ENCODE measurements at places on chromosomes 12 and 14.

GRCh38 chr12:63149909-63150712, 890 bp downstream of the AVPR1A start:
- no peak for DNase-seq

- DNase-seq = no peak
These were observed 112.5 kb downstream of the PTPRQ start for GRCh38 chr12:80556566-80556965.

DNA sequence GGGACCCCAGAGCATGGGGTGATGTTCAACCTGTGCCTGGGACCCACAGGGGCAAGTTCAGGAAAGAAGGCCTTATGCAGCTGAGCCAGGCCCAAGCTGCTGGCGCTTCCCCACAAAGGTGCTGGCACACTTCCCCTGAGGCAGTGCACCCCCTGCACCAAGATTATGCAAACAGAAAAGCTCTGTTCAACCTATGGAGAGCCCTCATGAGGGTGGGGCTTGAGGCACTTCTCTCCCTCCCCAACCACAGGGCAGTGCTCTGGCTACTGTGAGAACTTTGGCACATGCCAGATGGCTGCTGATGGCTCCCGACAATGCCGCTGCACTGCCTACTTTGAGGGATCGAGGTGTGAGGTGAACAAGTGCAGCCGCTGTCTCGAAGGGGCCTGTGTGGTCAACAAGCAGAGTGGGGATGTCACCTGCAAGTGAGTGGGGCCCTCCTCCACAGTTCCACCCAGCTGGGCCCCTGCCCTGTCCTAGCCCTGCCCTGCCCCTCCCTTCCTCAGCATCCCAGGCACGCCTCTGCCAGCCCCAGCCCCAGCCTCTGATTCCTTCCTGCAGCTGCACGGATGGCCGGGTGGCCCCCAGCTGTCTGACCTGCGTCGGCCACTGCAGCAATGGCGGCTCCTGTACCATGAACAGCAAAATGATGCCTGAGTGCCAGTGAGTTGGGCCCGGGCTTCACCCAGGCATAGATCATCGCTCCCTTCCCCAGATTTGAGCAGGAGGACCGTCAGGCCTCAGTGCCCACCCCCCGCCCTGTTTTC, 5.5 kb upstream of the NXPH4 start:
- DNase-seq = no peak

DNA sequence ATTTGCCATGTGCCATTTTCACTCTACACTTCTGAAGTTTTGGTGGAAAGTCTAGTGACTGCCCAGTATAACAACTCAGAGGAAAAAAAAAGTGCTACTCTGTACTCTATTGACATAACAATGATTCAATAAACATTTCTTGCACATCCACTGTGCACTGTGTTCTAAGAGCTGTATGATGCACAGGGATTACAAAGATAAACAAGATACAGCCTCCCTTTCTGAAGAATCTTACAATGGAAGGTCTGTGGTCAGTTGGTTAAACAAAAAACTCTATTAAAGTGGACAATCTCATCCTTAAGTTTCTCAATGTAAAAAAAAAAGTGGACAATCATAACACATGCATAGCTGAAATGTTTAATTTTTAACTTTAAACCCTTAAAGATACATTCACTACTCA, 105.7 kb upstream of the RASSF8 start:
- no peak for DNase-seq

DNA sequence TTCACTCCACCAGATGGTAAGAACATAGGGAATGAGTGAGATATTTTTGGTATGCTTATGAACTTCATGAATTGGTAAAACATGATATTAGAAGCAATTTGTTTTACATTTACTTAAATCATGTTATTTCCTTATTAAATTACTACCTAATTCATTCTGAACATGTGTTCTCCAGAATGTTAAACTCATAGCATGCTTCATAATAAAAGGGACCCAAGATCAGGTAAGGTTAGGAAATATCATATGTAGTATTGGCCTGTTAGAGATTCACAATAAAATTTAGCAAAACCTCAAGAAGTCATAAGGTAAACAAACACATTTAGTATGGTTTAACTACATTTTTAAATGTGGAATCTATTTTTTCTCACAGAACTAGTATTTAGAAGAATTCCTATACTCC, 28.2 kb downstream of the PTPRQ start:
- no peak for DNase-seq

DNA sequence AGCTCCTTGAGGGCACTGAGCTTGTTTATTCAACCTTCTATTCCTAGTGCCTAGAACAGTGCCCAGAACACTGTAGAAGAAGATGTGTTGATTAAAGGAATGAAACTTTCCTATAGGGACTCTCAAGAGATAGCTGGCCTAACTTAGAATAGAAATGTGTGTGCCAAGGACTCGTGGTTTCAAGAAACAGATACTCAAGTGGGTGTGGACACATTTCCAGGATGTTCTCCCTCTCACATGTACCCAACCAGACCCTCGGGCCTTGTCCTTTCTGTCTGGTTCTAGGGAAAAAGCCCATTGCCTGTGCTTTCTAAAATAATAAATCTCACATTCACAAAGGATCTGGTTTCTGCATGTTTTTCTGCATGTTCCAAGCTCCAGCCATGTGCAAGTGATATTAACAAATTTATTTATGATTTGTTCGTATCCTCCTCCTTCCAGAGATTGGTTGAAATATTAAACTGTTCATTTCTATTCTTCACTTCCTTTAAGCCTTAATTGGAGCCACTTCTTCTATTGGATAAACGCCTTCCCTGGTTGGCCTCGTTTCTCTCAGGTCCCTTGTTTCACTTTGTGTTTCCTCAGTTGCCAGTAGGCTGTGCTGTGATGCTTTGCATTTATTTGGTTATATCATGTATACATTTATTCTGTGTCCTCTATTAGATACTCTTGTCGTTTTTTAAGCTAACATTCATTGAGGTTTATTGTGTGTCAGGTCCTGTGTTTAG, 89.8 kb downstream of the CRADD start:
- peak; percentile 63 for DNase-seq

- no peak for DNase-seq
These were observed 43.6 kb downstream of the ZCRB1 start for GRCh38 chr12:42282294-42282693.

- DNase-seq = no peak
These were observed 18.2 kb upstream of the PPFIBP1 start for GRCh38 chr12:27505761-27506160.

- no peak for DNase-seq
These were observed 1.5 kb downstream of the PRR4 start for GRCh38 chr12:10847744-10848143.

GRCh38 chr14:85438481-85438942, 91.4 kb upstream of the FLRT2 start:
- no peak for DNase-seq

- DNase-seq = no peak
These were observed 991.2 kb downstream of the VRK1 start for GRCh38 chr14:97788364-97788763.

DNA sequence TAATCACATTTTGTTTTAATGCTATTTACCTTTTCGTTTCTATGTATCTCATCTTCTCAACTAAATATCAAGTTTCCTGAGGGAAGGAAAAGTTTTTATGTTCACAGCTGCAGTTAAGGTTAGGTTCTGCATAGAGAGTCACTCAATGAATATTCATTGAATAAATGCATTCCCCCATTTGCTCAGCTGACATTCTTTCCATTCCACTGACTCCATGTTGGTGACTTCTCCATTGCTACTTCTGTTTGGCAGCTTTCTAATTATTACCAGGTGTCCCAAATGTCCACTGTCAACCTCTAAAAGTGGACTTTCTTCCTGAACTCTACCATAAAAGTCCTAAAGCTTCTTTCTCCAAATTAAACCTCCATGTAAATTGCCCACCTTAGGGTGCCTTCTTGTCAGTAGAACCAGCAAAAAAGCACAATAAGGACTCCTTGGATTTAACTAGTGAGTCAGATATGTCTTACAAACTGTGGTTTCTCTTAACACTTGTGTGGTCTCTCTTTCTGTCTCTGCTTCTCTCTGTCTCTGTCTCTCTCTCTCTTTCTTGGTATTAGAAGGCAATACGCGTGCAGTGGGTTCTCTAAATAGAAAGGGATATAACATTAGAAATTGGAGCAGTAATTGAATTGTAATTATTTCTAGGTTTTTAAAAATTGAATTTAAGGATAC, 85.9 kb downstream of the TMEM117 start:
- no peak for DNase-seq

GRCh38 chr12:3171195-3171591, 94.0 kb downstream of the TSPAN9 start:
- no peak for DNase-seq

DNA sequence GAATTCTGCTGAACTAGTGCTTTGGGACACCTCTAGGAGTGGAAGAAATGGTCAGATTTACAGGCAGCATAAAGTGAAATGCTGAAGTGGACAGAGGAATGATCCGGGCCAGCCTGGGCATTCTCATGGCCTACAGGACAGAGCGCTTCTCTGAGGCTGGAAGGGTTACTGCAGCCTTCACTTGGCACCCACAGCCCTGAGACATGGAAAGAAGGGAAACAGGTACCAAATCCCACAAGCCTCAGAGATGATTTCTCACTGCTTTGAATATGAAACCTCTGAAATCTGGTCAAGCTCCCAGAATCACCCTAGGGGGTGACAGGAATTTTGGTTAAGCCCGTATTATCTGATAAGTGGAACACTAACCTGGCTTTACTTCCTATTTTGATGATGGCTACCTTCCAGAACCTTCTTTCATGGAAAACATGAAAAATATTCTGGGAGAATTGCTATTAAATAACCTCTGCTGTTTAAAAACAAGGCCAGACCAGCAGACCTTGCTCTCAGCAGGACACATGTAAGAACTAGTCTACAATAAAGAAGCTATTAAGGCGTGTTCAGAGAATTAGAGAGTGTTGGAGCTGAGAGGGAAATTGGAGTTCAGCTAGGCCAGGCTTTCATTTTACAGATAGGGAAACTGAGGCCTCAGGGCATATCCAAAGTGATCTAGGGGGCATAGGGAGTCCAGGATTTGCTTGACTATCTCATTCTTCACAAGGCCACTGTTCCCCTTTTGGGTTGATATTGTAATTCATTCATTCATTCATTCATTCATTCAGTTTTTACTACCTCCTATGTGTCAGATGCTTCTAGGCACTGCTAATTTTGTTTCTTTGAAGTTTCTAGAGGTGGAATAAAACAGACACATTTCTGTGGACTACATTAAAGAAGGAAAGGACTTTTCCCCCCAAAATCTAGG, 281.5 kb downstream of the ZFP36L1 start:
- no peak for DNase-seq

DNA sequence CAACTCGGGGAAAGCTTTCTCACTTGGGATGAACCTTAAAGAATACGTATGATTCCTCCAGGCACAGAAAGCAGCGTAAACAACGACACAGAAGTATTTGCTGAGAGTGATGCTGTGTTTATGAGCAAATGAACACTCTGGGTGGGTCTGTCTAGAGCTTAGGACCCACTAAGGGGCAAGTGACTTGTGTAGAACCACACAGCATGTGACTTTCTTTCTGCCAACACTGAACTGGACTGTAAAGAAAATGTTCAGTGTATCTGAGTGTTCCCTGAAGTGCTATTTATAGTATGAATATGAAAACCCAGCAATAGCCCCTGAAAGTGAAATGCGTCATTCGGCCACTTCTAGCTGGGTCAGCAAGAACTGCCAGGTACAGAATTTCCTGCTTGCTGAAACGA, 78.5 kb downstream of the ST8SIA1 start:
- DNase-seq = no peak

DNA sequence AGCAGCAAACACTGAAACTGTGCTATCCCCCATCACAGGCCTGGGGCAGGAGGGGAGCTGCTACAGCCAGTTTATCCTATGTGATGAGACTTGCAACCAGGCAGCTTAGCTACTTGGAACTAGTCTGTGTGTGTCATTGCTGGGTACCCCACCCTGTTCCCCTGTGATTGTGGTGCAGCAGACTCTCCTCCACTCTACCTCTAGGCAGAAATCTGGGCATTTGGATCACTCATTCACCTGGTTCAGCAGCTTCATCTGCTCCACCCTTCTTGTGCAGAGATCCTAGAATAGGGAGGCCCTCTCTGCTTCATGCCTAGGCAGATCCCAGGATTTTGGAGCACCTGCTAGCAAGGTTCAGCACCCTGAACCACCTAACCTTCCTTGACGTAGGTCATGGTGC, 8.8 kb downstream of the TAS2R13 start:
- no peak for DNase-seq

- DNase-seq = no peak
These were observed 160.3 kb downstream of the ALX1 start for GRCh38 chr12:85440271-85440670.

- DNase-seq = no peak
These were observed 59.7 kb downstream of the SLC24A4 start for GRCh38 chr14:92382677-92383076.

DNA sequence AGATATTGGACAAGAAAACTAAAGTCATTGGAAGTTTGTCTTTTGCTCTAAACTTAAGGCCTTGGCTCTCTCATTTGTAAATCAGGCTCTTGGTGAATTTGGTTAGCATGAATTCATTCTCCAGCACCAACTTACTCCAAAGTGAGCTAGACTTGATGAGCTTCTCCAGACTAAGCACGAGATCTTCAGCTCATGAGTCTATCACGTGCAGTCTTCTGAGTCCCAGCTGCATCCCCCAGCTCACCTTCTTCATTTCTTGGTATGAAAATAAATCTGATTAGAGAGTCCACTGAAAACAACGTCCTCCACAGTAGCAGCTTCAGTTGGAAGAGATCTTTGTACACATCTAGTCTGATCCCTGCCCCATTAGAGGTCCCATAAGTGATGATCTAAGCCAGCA, 52.5 kb upstream of the DDX11 start:
- DNase-seq = no peak

- no peak for DNase-seq
These were observed 61.5 kb upstream of the LRTM2 start for GRCh38 chr12:1758887-1759286.

GRCh38 chr14:96277890-96278289, 21.9 kb downstream of the BDKRB1 start:
- no peak for DNase-seq

GRCh38 chr14:104774453-104775072, 21.0 kb downstream of the AKT1 start:
- no peak for DNase-seq

- no peak for DNase-seq
These were observed 82.0 kb upstream of the EEA1 start for GRCh38 chr12:93011100-93011499.

- DNase-seq = no peak
These were observed 12.9 kb downstream of the BTBD7 start for GRCh38 chr14:93319958-93320357.

- DNase-seq = no peak
These were observed 38.6 kb upstream of the VPS33A start for GRCh38 chr12:122304924-122305323.

DNA sequence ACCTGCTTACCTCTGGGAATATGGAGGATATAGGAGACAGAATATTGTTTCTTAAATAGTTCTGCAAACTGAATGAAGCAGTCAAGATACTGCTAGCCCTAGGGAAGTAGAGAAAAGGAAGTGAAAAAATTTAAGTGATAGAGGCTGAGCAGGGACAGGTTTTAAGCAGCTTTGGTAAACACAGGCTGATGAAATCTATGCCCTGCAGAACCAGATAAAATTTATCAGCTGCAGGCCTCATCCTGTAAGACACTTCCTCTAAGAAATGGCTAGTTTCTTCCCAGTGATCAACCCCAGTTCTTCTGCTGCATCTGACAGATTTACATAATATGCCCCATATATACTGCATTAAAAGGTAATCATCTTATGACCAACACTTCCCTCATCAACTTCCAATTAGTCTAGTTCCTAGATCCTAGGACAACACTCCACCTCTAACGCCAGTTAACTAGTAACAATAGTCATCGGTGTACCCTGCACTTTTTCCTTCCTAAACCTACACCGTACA, 1.3 kb upstream of the ESYT1 start:
- DNase-seq = no peak

- no peak for DNase-seq
These were observed 319.5 kb downstream of the TMEM117 start for GRCh38 chr12:44155358-44155757.

- no peak for DNase-seq
These were observed 70.7 kb downstream of the HSD17B6 start for GRCh38 chr12:56833780-56834179.

All from DND-41 (cell line).